ENCODE measurements at places on chromosomes 16 and 17.

GRCh38 chr16:88894681-88895300 lies 28.3 kb upstream of the PABPN1L start:
- no peak for DNase-seq

- DNase-seq, result no peak
Observed at GRCh38 chr17:2028737-2029136, 1.2 kb upstream of the DPH1 start.

GRCh38 chr16:70749681-70750601 lies 51.0 kb downstream of the VAC14 start:
- peak; percentile 8 for DNase-seq

DNA sequence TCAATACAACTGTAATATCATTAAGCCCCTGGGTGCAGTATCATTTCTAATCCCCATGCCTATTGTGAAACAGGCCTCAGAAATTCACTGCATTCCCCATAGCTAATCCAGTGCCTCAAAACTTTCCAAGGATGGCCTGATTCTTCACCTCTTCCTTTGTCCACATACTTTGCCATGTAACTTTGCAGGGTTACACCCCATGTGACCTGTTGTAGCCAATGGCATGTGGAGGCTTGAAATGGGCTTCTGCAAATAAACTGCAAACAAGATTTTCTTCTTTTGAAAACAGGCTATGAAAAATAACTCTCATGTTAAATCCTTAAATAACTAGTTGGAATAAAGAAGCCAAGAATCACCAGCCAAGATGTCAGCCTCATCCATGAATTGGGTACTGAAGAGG lies 35.9 kb downstream of the ABCA10 start:
- no peak for DNase-seq

DNA sequence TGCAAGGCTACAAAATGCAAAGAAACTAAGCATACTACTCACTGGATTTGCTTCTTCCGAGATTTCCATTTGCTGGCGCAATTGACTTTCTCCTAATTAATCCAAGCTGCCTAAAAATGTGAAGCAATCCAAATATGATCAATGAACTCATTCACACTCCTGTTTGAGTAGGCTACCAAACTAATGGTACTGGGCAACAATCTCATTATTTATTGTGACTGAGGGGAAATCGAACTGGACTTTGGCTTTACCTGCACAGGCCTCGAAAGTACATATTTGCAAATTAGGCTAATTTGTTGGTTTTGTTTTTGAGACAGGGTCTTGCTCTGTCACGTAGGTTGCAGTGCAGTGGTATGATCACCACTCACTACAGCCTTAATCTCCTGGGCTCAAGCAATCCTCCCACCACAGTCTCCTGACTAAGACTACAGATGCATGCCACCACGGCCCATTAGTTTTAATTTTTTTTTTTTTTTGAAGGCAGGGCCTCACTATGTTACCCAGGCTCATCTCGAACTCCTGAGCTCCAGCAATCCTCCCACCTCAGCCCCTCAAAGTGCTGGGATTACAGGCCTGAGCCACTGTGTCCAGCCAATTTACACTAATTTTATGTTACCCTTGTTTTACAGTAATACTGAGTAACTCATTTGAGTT lies 2.6 kb downstream of the ERI2 start:
- no peak for DNase-seq

DNA sequence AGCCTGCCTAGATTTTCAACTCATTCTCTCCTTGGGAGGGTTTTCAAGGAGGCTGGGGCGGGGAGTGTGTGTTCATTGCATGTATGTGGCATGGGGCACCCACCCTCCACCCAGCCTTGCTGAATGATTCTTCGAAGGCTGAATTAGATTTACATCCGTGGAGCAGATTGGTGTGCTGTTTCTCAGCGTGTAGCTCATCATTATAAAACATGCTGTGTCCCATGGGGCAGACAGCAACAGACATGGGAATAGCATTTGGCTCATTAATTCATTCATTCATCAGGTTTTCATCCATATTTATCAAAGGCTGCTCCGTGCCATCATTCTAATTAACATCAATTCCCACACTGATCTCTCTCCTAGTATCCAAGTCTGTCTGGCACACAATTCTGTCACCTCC lies 10.6 kb upstream of the CD300A start:
- DNase-seq, result no peak

DNA sequence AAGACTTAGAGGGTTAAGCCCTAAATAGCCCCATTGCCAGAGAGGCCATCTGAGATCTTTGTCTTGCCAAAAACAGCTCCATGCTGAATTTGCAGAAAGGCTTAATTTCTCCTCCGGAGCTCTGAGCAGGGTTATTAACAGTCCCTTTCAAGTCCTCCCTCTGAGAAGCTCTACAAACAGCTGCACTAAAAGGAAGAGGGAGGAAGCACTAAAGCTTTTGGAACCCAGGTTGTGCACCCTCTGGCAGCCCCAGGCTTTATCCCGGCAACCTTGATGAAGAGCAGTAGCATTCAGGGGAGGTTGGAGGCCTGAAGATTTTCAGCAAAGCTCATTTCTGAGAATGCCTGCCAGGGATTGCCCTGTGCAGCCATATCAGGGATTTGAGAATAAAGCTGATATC lies 554.7 kb downstream of the RBFOX1 start:
- DNase-seq, result no peak

- no peak for DNase-seq
Observed at GRCh38 chr16:48541108-48541786, 68.7 kb downstream of the N4BP1 start.

GRCh38 chr16:66563574-66564334 lies 2.5 kb upstream of the CMTM1 start:
- no peak for DNase-seq

DNA sequence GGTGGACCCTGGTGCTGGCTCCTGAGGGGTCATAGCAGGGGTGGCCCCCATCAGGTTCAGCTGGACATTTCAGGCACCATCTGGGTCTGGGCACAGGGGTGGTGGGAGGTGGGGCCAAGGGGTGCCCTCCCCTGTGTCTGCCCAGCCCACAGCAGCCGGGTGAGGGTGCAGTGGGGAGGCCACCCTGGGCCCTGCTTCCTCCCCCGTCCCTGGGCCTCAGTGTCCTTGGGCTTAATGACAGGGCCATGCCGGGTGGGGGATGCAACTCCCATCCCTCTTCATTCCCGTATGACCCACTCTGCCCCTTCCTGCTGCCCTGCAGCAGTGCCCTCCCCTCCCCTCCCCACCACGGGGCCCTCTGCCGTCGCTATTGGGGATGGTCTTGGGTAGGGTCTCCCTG lies 10.7 kb downstream of the CPNE7 start:
- DNase-seq, result no peak

DNA sequence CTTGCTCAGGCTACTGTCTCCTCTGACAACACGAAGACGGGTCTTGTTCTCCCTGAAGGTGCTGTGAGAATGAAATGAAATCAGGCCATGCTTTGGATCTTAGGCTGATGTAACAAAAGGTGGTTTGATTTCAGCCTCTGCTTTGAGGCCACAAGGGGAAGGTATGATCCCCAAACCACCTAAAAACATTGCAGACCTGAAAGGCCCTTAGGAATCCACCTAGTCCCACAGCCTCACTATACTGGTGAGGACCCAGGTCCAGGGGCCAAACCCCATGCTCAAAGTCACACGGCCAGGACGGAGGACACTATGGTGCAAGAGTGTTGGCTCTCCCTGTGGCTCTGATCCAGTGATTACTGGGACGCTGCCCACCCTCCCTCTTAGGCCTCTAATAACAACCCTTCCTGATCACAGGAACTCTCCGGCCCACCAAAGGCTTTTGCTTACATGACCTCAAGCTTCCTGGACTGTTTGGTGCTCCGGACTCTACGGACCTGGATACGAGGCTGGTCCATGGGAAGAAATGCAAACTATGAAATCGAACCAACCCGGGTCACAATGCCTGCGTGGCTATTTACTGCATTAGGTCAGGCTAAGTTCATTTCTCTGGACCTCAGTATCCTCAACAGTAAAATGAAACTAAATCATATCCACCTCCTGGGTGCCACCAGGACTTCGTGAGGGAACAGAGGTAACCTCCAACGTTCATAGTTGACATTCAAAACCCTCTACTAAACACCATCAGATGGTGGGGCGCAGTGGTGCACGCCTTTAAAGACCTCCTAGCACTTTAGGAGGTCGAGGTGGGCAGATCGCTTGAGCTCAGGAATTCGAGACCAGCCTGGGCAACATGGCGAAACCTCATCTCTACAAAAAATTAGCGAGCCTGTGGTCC lies 1.5 kb downstream of the TRIM25 start:
- no peak for DNase-seq

DNA sequence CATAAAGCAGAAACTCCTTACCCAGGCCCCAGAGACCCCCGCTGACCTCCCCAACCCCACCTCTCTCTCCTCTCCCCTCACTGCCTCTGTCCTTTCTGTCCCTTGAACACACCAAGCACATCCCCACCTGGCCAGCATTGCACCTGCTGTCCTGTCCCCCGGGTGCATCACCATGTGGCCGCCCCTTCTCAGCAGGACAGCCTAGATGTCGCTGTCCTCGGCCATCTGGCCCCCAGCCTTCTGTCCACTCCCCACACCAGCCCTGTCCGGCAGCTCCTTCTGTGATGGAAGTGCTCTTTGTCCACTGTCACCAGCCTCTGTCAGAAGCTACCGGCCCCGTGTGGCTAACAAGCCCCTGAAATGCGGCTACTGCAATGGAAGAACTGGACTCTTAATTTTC lies 12.3 kb upstream of the MPRIP start:
- DNase-seq, result no peak

- DNase-seq, result no peak
Observed at GRCh38 chr16:89019511-89019910, 42.5 kb upstream of the CBFA2T3 start.

DNA sequence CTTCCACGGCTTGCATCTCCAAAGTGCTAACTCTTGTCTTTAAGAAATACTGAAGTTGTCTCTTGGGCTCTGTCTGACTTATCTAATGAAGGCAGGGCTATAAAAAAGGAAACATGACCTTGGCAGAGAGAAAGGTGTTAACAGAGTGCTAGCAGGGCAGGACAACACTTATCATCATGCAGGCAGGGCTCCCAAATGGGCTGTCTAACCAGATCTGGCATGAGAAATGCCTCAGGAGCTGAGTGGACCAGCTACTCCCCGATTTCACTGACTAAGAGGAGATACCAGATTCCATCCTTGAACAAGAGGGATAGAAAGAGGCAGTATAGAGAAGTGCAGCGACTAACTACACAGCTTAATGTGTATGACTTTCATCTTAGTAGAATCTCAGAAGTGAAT lies 32.6 kb downstream of the PMP22 start:
- DNase-seq, result no peak

DNA sequence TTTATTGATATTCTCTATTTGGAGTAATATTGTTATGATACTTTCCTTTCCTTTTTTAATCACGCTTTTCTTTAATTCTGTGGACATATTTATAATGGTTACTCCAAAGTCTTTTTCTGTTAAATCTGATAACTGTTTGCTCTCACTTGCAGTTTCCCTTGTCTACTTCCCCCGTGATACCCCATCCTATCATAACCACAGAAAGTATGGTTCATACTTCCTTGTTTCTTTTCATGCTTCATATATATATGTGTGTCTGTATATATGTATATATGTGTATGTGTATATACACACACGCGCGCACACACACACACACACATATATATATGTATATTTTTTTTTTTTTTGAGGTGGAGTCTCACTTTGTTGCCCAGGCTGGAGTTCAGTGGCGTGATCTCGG lies 23.5 kb downstream of the SPECC1 start:
- DNase-seq, result no peak

GRCh38 chr16:54067322-54068065 lies 219.1 kb downstream of the IRX3 start:
- DNase-seq, result no peak

- no peak for DNase-seq
Observed at GRCh38 chr16:76518781-76519180, 241.6 kb downstream of the CNTNAP4 start.

DNA sequence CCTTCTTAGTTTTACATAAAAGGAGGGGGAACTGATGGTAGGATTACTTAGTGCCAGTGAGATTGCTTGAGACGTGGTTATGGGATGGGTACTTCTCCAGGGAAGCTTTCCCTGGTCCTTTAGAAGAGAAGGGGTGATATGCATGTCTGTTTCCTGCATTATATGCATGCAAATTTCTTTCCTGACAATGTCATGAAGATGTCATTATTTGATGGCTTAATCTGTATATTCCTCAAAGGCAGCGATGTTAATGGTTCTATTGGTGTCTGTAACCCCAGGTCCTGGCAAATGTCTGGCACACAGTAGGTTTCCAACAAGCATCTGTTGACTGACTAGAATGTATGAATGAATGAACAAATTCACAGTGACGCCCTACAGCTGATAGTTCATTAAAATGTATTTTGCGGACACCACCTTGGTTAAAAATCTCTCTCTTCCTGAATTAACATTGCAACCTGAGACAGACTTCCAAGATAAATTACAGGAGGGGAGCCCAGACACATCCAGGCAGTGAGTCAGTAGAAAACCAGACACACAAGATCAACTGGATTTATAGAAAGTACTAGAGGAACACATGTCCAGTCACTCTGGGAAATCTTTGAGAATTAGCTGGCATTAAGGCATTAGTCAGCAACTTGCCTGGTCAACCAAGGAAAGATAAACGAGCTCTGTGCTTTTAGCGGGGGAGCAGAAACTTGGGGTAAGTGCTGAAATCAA lies 293.4 kb downstream of the XYLT1 start:
- no peak for DNase-seq

GRCh38 chr16:67104061-67104460 lies 5.7 kb upstream of the PHAF1 start:
- peak; percentile 4 for DNase-seq

- DNase-seq, result no peak
Observed at GRCh38 chr17:30922235-30923030, 688 bp downstream of the ADAP2 start.

- DNase-seq, result no peak
Observed at GRCh38 chr17:39104046-39104445, 47.4 kb downstream of the PLXDC1 start.

DNA sequence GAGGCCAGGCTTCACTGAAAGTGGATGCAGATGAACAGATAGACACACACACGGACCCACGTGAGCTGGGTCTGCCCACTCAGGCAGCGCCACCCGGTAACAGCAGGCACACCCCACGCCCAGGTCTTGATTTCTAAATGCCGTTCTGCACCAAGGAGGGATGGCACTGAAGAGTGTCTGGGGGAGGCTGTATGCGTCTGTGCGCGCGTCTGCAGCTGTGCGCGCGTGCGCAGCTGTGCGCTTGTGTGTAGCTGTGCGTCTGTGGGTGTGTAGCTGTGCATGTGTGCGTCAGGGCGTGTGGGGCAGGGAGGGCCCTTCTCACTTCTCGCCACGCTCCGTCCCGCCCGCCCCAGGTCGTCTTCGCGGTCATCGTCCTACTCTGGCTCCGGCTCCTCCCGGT lies 15.5 kb upstream of the IL17C start:
- DNase-seq, result no peak

DNA sequence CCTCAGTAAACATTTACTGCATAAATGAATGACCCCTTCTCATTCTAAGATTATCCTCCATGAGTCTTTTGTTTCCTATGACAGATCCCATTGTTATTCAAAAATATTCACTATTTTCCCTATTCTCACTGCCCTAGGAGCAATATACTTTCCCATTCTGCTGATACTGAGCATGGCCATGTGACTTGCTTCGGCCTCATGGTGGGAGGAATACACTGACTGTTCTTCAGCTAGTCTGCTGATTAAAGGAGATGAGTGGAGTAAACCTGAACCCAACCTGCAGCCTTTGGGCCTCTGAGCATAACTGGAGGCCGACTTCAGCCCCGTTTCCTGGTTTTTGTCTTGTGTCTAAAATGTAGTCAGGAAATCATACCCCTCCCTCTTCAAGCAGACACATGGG lies 531.8 kb upstream of the SALL1 start:
- no peak for DNase-seq

- no peak for DNase-seq
Observed at GRCh38 chr17:29007860-29008455, 2.1 kb upstream of the SEZ6 start.

GRCh38 chr16:50697881-50698767 lies 4.7 kb downstream of the NOD2 start:
- no peak for DNase-seq

Measured in NCI-H1092 treated with DMSO at 0.1 percent for 48 hours (cell line).